NB4 (cell line): ENCODE measurements at places on chromosomes 6 and 20.
A peak's percentile ranks its signal among the peaks of the same experiment; 100 is the strongest.

GRCh38 chr6:10338151-10338550, 76.7 kb downstream of the TFAP2A start:
- DNase-seq = no peak

- peak; percentile 58 for DNase-seq
Observed at GRCh38 chr6:27297857-27298730, 14.0 kb downstream of the POM121L2 start.

DNA sequence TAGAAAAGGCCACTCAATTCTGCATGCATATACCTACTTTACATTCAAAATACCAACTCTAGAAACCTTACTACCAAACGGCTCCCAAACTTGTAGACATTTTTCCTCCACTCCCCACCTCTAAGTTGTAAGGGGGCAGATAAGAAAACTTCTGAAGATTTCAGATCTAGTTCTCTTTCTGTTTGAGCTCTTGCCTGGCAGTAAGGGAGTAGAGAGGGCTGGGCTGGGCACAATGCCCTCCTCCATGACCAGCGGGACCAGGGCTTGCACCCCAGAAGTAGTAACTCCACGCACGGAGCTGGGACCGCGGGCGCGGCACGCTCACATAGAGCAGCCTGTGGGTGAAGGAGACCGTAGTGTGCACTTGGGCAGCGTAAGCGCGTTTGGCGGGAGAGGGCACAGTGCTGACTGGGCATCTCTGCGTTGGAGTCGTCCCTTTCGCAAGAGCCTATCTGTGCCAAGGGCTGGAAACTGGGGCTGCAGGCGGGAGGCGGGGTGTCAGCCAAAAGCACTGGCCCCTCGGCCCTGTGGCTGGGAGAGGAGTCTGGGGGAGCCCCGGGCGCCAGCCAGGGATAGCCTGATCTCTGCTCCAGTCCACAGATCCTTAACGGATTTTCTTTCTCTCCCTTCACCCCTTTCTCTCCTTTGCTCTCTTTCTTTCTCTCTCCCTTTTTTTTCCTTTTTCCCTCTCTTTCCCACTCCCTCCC, 32.4 kb downstream of the PHACTR1 start:
- no peak for DNase-seq

DNA sequence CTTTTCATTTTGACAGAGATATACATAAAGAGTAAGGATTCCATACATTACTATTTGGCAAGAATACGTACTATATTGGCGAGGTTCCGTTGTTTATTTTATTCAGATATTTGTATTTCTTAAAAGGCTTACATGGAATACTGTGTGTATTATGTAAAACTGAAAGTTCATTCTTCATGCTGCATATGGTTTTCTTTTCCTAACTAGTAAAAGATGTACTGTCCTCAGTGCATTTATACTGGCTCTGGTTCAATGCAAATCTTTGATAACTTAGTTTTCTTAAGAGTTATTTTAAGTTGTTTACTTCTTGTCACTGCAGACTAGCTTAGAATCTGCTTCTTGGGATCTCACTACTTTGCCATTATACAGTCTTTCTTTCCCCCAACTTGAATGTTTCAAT, 42.0 kb downstream of the ADGRB3 start:
- DNase-seq = no peak

DNA sequence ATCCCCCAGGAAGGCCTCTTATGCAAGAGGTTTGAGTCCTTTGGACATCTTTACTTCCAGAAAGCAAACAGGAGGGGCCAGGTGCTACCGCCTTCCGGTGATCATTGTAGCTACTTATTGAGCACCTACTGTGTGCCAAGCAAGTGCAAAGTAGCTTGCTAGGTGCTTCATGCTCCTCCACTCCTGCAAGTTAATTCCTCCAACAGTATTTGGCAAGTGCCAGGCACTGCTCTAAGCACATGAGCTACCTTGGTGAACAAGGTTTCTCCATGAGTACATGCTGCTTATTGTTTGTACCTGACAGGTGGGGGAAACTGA, 2.3 kb downstream of the CPNE5 start:
- DNase-seq = no peak

DNA sequence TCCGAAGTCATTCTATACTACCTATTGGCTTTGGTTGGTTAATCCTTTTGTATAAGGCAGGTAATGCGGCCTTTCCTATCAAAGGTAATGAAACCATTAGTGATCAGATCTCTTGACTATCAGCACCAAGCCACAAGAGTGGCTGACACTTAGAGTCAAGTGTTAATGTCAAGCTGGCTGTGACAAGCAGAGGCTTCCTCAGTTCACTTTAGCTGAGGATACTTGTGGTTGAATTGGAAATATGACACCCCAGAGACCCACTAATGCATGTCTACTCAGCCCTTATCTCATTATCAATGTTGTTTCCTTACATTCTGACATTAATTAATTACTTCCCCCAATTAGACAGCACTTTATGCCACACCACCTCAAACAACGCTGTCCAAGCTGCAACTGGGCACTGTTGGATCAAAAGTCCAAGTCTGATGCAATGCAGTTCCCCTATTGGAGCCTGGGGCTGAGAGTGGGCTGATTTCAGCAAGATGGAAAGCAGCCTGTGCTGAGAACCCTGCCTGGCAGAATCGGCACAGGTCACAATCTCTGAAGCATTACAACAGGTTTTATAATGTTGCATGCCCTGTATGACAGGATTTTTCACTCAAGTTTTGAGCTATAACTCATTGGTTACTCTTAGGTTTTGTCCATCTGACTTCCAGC, 273.5 kb downstream of the COL12A1 start:
- DNase-seq = peak; percentile 3

- DNase-seq = no peak
Observed at GRCh38 chr20:48912065-48912464, 9.4 kb upstream of the ARFGEF2 start.

DNA sequence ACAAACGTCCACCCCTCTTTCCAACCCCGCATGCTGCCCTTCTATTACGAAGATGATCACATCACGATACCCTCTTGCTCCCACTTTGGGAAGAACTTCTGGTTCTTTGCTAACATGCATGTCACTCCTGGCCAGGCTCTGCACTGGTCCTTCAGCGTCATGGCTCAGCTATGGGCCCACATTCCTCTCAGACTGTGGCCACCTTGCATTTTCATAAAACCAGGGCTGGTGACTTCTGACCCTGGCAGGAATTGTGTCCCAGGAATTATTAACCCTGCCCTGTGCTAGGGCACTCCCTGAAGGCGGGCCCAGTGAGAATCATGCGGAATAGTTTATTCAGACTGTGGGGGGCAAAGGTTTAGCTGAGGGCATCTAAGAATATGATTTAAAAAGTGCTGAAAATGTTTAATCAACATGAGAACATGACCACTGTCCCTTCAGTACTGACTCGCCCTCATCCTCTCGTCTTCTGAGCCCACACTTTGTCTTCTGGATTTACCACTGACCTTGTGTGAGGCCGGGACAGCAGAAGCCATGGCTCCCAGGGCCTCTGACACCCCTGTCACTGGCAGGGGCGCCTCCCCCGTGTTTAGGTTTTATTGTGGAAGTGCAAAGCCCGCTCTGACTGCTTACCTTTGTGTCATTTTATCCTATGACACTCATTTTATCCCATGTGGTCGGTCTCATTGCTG, 38.1 kb upstream of the THBS2 start:
- DNase-seq = no peak

DNA sequence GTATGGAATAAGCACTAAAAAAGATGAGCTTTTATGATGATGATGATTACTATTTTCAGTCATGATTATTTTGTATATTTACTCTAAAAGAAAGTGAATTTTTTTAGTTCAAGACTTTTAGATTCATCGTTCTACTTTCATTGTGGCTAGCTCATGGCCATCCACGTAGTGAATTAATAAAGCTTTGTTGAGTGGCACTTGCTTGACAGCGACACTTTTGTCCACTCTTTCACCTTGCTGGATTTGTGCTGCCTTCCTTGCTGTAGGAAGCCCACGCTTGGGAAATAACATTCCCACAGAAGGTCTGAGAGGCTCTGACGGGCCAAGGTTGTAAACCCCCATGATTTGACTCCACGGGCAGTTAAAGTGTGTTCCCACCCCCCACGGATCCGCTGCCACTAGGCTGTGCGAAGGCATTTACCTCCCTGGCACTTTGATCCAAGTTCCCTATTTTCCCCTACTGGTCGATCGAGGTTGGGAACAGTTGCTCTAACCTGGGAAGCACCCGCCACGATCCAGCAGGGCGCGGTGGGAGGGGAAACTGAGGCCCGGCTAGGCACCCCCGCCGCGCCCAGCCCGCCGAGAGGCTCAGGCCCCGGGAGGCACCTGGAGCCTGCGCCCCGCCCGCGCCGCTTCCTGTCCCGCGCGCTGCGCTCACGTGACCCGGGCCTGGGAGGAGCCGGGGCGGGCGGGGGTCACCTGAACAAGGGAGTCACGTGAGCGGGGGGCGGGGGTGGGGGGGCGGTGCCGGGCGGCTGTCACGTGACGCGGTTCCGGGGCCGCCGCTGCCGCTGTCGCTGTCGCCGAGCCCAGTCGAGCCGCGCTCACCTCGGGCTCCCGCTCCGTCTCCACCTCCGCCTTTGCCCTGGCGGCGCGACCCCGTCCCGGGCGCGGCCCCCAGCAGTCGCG, at the start of gene IGF2R:
Gene IGF2R, plus strand, starts transcription at position 788 of the 909 bp plus-strand sequence. CDS start 165 bp downstream, outside the sequence.
- peak; percentile 94 for DNase-seq

DNA sequence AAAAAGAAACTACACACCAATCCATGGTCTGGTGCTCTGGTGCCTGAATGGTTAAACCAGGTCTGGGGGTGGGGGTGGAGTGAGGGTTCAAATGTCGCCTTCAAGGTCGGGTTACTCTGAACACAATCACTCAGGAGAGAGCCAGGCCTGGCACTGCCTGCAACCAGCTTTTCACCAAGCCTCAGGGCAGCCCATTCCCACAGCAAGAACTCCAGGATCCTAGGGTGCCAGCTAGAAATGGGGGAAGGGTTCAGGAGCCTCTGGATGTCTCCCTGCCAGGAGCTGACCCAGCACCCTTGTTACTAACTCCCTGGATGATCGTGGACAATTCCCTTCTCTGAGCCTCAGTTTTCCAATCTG, 6.7 kb downstream of the SDC4 start:
- DNase-seq = no peak

DNA sequence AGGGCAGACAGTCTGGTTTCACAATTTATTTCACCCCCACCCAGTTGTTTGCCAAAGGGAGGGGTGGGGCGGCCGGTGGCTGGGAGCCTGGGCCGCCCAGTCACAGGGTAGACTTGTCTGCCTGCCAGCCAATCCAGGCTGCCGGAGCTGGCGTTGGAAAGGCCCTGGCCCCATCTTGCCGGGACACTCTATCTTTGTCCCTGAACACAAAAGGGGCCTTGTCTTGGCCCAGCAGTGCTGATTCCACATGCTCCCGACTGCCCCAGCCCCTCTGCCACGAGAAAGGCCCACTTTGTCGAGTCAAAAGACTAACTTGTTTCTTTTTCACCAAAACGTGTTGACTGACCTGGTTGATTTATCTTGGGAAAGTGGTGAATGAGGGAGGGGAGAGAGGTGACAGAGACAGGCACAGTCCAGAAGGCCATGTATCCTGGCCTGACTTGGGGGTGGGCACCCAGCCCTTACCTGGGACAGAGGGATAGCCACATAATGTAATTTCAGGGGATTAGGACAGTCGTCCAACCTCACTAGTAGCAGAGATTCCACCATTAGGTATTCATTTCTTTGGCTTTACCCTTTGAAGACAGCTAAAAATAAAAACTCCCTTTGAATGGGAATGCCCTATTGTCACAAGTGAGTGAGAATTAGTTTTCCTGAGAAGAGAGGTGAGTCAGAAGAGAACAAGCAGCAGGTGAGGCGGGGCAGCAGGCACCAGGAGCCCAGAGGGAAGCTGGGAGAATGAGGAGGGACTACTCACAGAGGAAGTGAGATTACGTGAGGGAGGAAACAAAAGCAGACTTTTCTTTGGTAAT, 67.0 kb upstream of the SIRPA start:
- no peak for DNase-seq

GRCh38 chr6:104771258-104771832, 88.4 kb downstream of the HACE1 start:
- DNase-seq = peak; percentile 53

GRCh38 chr6:160365117-160365516, 16.9 kb downstream of the SLC22A3 start:
- no peak for DNase-seq

DNA sequence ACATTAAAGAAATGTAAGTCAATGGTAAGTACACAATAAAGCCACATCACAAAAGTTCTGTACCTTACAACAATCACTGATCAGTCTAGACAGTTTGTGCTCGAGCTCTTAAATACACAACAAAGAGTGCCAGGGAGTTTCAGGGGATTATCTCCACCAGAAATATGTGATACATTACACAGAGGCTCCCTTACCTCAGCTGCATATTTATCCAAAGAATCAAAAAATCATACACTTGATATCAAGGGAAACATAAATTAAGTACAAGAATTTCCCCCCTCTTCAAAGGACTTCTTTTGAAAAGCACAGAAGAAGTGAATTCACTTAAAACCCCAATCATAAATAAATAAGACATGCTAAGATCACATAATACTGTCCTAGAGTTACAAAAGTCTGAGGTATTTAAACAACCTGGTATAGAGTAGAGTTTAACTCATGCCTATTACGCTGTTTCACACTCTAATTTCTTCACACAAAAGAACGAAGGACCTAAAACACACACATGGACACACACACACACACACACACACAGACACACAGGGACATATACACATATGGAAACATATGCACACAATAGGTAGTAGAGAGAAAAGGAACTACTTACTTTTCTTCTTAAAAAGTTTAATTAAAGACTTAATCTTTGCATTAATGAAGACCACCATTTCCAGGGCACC, 528 bp downstream of the NHSL1 start:
- DNase-seq = no peak

GRCh38 chr6:134980846-134981245, 30.9 kb upstream of the ALDH8A1 start:
- DNase-seq = no peak

- DNase-seq = no peak
Observed at GRCh38 chr6:112245511-112246203, 8.7 kb downstream of the LAMA4 start.

- peak; percentile 68 for DNase-seq
Observed at GRCh38 chr6:113994934-113995342, 24.0 kb upstream of the HDAC2 start.

DNA sequence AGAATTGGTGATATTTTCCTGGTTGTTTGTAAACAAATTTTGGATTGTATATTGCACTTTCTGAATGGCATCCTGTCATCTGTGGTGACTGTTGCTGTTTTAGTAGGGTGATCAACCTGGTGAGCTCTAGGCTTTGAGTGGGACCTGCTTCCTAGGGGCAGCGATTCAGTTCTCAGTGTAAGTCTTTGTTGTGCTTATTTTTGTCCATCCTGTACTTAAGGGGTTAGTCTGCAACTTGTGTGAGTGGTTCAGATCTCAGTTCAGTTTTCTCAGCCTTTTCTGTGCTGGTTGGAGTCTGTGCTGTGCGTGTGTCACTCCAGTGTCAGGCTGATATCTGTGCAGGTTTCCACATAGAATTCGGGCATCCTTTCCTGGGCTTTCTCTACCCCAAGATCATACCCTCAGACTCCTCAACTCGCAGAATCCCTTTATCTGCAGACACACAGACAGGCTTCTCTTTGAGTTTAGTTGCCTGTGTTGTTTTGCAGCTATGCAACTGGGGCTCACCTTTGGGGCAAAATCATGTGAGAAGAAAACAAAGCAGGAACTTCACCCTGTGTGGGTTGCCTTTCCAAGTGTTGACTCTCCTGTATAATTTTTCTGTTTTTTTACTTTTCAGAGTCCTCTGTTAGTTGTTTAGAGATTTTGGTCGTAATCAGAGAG, 177.7 kb downstream of the FARS2 start:
- DNase-seq = no peak
